ENCODE measurements at places on chromosomes 3 and 15. TPM values are rescaled to one million over a fixed set of nuclear protein-coding genes. Genes with fewer than 3 reads are reported as not detected.

WDR72 gene
- total RNA-seq, result not detected

KNL1 gene
- 5.0 TPM for total RNA-seq

SLC35G2 gene
- total RNA-seq, result 8.5 TPM

- DNase-seq, result no peak
These were observed 8.0 kb upstream of the PXK start for GRCh38 chr3:58324391-58325390.

- DNase-seq, result no peak
These were observed 252.0 kb downstream of the CACNA2D3 start for GRCh38 chr3:54374214-54374852.

DNA sequence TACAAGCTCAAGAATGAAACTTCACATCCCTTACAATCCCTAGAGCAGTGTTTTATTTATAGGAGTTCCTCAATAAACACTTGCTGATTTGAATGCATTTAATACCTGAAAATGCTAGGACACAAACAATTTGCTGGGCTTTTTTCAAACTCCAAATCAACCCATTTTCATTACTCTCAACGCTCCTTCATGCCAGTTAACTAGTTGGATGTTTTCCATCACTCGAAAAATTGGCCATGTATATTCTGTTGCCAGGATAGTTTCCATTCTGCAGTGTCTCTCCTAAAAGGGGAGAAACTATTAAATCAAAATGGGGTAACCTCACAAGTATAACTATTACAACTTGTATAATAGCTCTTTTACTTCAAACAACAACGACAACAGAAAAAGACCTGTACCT is 1.2 kb downstream of the GBE1 start:
- no peak for DNase-seq

FMN1 gene
- 27.7 TPM for total RNA-seq

DNA sequence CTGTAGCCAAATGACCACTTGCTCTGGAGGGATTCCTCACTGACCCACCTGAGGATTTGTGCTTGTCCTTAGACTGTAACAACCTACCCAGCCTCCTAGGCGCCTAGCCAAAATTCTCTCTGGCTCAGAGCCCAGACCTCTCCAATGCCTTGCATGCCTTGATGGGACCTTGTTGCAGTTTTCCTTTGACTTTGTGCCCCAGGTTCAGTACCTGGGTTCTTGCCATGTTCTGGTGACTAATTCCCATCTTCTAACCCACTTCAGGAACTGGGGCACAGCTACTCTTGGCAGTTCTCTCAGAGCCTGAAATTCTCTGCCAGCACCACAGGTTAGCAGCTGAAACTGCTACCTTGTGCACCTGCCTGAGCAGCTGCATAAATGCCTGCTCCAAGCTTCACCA is 27.0 kb upstream of the UBE3A start:
- no peak for DNase-seq

DNA sequence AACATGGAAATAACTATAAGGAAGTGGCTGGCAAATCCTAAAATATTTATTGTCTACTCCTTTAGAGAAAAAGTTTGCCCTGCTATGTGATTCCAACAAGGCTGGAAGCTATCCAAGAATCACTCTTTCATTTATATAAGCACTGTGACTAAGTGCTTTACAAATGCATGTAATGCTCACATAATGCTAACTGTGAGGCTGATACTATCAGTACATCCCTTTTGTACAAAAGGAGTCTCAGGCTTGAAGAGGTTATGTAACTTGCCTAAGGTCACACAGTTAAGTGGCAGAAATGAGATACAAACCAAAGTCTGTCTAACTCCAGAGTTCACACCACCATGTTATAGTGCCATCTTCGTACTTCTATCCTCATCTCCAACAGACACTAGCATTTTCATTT is 17.0 kb downstream of the TOPBP1 start:
- DNase-seq, result peak; percentile 85

GRCh38 chr3:156472684-156473083 is 82.2 kb downstream of the SSR3 start:
- DNase-seq, result no peak

- no peak for DNase-seq
These were observed 9.2 kb downstream of the SHQ1 start for GRCh38 chr3:72839057-72839456.

PLS1 gene
- 0.83 TPM for total RNA-seq

GRCh38 chr15:67468416-67468815 is 52.5 kb upstream of the C15orf61 start:
- no peak for DNase-seq

ITIH1 gene
- total RNA-seq, result not detected

AMOTL2 gene
- total RNA-seq, result 74.6 TPM

DNA sequence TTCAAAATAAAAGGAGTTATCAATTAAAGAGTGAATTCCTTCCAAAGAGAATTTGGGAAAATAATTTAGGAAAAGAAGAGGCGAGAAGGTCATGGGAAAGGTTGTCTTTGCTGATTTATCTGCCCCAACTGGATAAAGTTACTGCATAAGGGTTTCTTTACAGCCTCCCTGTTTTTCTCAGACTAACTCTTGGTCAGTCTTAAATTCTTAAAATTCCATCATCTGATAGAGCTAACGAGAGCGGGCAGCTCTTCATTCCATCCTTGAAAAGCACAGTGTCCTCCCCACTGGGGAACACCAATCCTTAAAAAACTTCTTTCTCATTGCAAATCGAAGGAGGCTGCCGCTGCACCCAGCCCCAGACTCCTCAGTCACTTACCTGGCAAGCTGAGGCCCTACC is 107.2 kb downstream of the PGPEP1L start:
- DNase-seq, result peak; percentile 86

GRCh38 chr3:81799403-81799802 is 38.0 kb upstream of the GBE1 start:
- peak; percentile 18 for DNase-seq

DNA sequence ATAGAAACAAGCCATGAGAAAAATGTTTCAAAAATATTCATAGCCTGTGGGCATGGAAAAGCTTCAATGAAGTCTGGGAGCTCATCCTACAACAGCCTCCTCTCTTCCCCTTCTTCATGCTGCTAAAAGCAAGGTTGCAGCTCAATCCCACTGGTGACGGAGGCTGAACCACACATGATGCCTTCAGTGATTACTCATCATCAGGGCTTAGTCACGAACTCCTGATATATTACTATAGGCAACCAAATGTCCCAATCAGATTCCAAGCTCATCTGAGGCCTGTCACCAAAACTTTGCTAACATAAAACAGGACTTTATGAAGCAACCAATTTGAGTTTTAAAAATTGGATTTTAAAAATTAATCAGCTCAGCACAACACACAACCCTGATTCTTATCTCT is 24.0 kb upstream of the SLC24A5 start:
- peak; percentile 85 for DNase-seq

GRCh38 chr3:159765030-159765859 is 223.4 kb upstream of the IL12A start:
- DNase-seq, result peak; percentile 95

GRCh38 chr15:99305761-99306505 is 54.7 kb downstream of the LRRC28 start:
- peak; percentile 92 for DNase-seq

- no peak for DNase-seq
These were observed 116.8 kb downstream of the EPHB1 start for GRCh38 chr3:134911586-134912548.

Measured in fibroblast of lung (primary cell).